ENCODE measurements at places on chromosomes 1 and 21.
A peak's percentile ranks its signal among the peaks of the same experiment; 100 is the strongest.

- DNase-seq, result no peak
Measured at GRCh38 chr1:233514946-233515391, 98.9 kb upstream of the KCNK1 start.

GRCh38 chr21:44817506-44817880 lies 369 bp downstream of the SUMO3 start:
- DNase-seq, result peak; percentile 67

GRCh38 chr1:1890506-1891348 lies at the start of gene GNB1:
Gene GNB1, minus strand, starts transcription at chr1:1891087. Its CDS starts 65,634 bp downstream, at chr1:1825453.
- peak; percentile 81 for DNase-seq

- DNase-seq, result no peak
Measured at GRCh38 chr1:38037221-38037939, 9.2 kb downstream of the POU3F1 start.

DNA sequence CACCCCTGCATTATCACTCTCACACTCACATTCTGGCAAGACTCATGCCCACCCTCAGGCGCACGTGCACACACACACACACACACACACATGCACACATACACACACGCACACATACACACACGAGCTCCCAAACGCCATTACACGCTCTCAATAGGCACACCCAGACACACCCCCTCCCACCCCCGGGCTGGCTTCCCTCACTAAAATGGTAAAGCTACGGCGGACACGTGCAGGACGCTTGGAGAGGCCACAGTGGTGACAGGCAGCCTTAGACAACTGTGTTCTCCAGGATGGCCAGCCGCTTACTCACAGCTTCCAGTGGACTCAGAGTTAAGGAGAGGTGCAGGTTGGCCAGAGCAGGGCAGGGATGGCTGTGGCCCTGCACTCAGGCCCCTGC lies 10.1 kb downstream of the MATN1 start:
- DNase-seq, result no peak

- DNase-seq, result peak; percentile 29
Measured at GRCh38 chr1:56644064-56644918, 823 bp upstream of the PRKAA2 start.

- DNase-seq, result no peak
Measured at GRCh38 chr21:42257091-42257765, 38.3 kb downstream of the ABCG1 start.

GRCh38 chr21:42191696-42192595 lies 27.0 kb upstream of the ABCG1 start:
- no peak for DNase-seq

GRCh38 chr1:207897188-207897587 lies 13.7 kb downstream of the CD34 start:
- no peak for DNase-seq

GRCh38 chr1:10498231-10498630 lies 23.5 kb downstream of the PEX14 start:
- no peak for DNase-seq

DNA sequence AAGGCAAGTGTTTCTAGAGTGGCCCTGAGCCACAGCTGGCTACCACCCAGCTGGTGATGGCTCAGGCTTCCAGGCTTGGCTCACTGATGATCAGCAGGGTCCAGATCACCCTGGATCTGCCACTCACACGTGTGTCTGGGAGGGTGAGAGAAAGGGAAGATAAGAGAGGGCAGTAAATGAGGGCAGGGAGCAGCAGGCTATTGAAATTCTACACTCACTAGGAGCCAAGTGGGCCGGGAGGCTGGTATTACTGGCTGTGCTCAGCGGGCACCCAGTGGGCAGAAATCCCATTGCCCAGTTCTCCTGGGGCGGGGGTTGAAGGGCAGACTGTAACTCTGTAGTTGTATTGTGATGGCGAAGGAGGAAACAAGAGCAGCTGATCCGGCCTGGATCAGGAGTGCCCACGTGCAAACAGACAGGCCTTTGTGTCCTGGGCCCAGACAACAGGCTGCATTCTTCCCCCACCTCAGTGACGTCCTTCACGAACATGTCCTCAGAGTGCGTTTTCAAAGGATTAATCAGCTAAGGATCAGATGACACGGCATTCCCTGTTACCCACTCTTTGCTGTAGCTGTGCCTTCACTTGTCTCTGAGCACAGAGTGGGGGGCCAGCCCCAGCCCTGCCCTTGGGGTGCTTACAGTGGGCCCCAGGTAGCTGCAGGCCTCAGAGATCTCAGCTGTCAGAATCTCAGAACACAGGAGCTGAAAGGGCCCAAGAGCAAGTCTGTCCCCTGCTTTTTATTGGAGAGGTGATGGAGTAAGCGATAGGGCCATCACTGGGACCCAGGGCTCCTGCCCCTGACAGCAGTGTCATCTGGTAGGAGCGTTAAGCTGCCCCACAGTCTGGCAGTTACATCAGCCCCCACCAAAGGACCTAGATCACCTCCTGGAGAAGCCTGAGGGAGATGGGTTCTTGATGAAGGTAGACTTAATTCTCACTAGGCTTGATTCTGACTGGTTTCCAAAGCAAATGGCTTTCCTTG lies 60.5 kb downstream of the ATP1A1 start:
- peak; percentile 17 for DNase-seq

GRCh38 chr1:58345215-58346035 lies 201.1 kb downstream of the OMA1 start:
- no peak for DNase-seq

DNA sequence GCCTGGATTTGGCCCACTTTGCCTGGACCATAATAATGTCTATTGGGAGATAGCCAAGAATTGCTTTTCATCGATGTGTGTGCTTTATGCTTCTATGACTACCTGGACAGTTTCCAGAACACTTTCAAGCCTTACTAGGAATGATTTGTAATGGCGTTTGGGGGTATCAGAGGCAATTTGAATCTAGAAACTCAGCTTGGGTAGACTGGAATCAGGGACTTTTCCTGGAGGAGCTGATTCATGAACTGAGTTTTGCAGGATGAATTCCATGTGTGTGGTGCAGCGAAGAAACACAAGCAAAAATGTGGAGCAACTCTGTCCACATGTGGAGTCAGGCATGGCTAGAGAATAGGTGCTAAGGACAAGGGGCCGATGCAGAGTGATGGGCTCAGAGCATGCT lies 11.9 kb upstream of the TMEM61 start:
- no peak for DNase-seq

- no peak for DNase-seq
Measured at GRCh38 chr1:176033881-176034280, 173.2 kb downstream of the COP1 start.

DNA sequence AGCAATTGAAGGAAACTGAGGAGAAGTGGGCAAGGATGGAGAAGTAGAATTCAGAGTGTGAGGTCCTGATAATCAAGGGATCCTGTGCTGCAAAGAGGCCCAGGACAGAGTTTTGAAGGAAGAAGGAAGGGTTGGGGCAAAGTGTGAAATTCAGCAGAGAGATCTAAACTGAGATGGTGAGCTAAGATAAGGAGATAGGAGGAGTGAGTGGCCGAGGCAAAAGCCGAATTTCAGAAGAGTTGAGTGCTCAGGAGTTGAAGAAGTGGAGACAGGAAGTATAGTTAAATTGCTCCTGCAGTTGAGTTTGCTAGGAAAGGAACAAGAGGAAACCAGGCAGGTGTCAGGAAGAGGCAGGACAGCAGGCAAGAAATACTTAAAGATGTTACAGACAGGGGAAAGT lies 16.4 kb upstream of the MAPKAPK2 start:
- DNase-seq, result no peak

GRCh38 chr21:17613242-17613676 lies 558 bp upstream of the BTG3 start:
- peak; percentile 2 for DNase-seq

DNA sequence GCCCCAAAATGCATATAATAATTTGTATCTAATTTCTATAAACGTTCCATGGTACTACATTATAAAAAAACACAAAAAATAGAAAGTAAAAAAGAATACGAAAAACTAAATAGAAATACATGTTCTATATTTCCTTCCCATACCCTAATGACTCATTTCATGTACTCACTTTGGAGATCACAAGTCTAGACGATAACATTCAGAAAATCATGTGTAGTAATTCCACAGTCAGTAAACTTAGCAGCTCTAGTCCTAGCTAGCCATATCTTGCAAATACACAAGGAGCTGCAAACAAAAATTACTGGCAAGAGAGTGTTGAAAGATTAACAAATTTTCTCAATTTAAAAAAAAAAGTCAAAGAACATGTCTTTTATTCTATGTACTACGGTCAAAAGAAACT lies 1.4 kb downstream of the GOLPH3L start:
- DNase-seq, result no peak

DNA sequence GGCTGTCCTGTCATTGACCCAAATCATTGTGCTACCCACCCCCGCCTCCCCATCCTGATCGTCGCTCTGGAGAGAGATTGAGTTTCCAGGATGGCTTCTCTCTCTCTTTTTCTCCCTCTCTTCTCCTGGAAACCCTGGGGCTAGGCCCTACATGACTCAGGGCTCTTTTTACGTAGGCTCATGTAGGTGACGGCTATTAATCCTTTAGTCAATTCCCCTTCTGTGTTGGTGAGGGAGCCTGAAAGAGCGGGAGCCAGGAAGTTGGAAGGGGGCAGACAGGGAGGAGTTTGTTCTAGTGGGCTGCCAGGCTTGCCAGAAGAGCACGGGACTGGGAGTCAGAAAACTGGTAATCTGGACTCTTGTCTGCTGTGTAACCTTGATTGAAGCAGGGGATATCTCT lies 9.7 kb downstream of the ATP2B4 start:
- DNase-seq, result no peak

- DNase-seq, result no peak
Measured at GRCh38 chr1:172801771-172802322, 142.9 kb downstream of the FASLG start.

GRCh38 chr1:84376000-84376910 lies 22.0 kb upstream of the DNASE2B start:
- DNase-seq, result no peak

DNA sequence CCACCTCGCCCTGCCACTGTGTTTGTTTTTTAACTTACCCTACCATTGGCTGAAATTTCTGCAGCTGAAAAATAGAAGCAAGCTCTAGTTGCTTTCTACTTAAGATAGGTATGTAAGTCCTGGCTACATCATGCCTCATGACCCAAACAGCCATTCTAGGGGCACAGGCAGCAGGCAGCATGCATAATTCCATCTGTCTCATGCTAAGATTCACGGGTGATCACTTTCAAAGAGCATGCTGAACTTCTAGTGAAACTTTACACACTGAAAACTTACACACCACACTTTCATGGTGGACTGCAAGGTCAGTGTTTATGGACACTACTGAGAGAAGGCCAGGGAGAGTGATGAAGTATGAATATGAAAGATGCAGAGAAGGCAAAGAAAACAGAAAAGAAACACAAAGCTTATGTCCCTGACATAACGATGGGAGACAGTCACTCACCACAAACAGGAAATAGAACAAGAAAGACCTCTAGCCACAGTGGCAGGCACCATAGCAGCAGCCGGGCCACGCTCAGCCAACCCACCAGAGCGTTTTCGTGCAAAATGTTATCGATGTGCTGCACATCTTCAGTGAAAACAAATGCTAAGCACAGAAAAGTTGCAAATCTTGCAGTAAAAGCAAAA lies 102.3 kb upstream of the TIAM1 start:
- DNase-seq, result no peak

GRCh38 chr1:204059970-204060369 lies 12.9 kb upstream of the SOX13 start:
- DNase-seq, result no peak

DNA sequence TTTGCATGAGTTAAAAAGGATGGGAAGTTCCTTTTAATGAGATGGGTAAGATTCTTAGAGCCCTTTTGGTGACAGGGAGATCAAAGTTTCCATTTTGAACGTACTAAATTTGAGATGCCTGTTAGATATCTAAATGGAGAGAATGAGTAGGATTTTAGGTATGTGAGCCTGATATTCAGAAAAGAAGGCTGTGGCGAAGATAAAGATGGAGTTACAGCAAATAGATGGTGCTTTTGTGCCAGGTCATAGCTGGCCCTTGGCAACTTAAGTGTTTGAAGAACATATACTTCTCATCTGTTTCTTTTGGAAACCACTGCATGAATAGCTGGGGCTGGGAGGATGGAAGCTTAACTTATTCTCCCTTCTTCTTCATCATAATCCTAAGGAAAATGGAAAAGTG lies 282.5 kb downstream of the PTBP2 start:
- DNase-seq, result no peak

DNA sequence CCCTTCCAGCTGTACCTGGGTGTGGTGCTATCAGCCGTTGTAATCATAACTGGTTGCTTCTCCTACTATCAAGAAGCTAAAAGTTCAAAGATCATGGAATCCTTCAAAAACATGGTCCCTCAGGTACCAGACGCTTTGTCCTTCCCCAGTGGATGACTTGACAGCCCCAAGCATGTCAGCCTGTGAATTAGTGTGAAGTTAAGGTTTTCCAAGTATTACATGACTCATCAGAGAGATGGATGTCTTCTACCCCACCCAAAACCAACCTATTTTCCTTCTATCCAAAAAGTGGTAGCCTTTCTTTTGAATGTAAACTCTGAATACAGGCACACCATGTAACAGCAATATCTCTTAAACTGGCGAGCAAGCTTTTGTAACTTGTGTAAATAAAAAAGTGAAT lies 15.1 kb downstream of the ATP1A1 start:
- DNase-seq, result no peak
